Activated CD4-positive, alpha-beta T cell treated with anti-CD3 and anti-CD28 coated beads for 4 hours (primary cell): ENCODE measurements at places on chromosomes 3 and 15.

GRCh38 chr3:242602-243355 is 46.2 kb downstream of the CHL1 start:
- DNase-seq: no peak

DNA sequence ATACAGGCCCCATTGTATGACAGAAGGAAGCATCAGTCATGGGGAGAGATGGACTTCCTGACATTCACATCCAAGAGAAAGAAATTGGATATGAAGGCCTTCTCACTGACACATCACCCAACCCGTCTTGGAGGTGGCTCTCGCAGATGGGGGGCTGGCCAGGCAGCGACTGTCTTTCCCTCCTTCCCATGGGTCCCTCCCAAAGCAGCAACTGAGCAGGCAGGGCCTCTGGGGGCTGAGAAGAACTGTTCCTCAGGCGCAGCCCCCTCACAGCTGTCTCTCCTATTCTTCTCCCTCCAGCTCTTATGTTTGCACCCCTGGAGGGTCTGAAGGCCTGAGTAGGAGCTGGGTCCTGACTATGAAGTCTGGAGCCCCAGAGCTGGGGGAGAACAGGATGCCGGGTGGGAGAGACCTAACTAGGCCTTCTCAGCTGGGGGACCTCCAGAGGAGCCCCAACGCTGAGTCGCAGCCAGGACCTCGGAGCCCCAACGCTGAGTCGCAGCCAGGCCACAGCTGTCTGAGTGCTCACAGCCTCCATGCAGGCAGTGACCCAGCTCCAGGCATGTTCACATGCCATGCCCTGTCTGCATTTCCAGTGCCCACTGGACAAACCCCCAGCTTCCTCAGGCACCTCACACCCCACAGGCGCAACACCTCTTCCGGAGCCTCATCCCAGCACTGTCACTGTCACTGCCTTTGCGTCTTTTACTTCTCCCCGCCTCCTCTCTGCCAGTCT is 29.6 kb downstream of the UMPS start:
- DNase-seq: no peak

DNA sequence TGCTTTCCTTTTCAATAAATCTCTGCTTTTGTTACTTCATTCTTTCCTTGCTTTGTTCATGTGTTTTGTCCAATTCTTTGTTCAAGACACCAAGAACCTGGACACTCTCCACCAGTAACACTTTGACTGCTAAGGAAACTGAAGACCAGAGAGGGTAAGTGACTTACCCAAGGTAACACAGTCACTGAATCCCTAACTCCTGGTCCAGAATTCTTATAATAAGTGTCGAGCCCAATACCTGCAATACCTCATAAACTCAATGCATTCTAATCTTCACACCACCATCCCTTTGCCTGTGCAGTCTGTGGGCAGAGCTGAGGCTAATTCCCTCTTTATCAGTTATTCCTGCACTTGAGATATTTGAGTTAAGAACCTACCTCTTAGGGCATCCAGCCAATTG is 237.8 kb downstream of the UACA start:
- no peak for DNase-seq

DNA sequence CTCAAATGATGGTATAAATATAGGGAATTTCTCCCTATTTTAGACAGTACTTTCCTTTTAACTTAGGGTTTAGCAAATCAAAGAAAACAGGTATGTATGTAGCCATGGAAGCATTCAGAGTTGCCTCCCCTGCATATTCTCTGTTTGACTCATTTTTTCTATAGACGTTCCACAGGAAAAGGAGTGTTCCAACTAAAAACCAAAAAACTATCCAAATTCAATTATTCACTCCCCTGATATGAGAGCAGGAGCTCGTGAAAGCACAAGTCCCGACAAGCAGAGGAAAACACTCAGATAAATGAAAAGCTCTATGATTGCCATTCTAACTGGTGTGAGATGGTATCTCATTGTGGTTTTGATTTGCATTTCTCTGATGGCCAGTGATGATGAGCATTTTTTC is 119.5 kb downstream of the FRMD5 start:
- DNase-seq: no peak

GRCh38 chr3:25073423-25073822 is 354.6 kb upstream of the RARB start:
- DNase-seq: no peak

DNA sequence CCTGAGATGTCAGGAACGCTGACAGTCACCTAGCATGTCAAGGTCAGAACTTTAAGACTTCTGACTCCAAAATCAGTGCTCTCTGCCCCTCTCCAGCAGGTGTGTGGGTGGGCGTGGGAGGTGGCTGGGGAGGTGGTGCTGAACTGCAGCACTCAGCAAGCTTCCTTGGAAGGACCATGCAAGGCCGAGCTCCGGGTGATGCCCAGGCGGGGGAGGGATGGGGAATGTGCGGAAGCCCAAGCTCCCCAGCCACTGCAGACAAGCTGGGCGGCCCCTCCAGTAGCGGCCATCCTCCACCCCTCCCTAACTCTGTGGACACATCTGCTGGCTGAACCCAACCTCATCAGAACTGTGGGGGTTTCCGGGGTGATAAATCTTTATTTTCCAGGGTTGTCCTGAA is 296.6 kb downstream of the TLE3 start:
- DNase-seq: no peak

- DNase-seq: no peak
Measured at GRCh38 chr3:65048151-65048550, 360.4 kb upstream of the ADAMTS9 start.

- DNase-seq: no peak
Measured at GRCh38 chr3:165938986-165939540, 101.8 kb upstream of the BCHE start.

GRCh38 chr3:6551165-6551564 is 309.8 kb upstream of the GRM7 start:
- no peak for DNase-seq
